Jurkat, Clone E6-1 (cell line): ENCODE measurements at places on chromosomes 13 and 19.

DNA sequence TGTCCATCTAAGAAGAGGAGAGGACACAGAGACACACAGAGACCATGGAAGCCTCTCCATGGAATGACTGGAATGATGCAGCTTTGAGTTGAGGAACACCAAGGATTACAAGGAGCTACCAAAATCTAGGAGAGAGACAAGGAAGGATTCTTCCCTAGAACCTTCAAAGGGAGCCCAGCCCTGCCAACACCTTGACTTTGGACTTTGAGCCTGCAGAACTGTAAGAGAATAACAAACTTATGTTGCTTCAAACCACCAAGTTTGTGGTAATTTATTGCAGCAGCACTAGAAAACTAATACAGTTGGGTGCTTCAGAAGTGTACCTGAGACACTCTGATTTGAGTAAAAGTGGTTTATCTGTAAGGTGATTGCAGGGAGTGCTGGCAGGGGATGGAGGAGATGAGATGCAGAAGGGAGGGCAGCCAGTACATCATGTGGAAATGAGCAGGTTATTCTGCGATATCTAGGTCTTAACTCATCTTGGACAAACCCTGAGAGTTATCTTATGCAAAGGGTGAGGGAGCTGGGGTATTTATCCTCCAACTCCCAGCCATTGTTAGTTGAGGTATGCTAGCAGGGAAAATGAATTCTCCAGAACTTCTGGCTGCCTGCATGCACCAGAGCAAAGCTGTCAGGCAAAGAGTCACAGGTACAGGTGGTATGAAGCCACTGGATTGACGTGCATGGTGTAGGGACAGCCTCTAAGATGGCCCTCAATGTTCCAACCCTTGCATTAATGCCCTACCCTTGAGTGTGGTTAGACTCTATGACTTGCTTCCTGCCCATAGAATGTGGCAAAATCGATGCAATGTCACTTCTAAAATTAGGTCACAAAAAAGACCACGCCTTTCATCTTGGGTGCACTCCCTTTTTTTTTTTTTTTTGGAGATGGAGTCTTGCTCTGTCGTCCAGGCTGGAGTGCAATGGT, 31.3 kb upstream of the ADGRL1 start:
- no peak for DNase-seq

DNA sequence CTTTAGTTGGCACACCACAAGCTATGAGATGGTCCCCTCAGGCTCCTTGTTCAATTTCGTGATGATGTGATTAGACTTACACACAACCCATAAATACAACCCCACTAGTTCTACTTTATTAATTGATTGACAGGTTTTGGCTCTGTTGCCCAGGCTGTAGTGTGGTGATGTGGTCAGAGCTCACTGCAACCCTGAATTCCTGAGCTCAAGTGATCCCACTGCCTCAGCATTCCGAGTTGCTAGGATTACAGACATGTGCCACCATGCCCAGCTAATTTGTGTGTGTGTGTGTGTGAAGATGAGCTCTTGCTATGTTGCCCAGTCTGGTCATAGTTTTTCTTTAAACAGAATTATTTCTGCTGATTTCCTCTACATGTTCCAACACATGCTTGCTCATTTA, 17.5 kb upstream of the HTR2A start:
- no peak for DNase-seq

GRCh38 chr19:16619457-16619856, 8.5 kb downstream of the MED26 start:
- no peak for DNase-seq

DNA sequence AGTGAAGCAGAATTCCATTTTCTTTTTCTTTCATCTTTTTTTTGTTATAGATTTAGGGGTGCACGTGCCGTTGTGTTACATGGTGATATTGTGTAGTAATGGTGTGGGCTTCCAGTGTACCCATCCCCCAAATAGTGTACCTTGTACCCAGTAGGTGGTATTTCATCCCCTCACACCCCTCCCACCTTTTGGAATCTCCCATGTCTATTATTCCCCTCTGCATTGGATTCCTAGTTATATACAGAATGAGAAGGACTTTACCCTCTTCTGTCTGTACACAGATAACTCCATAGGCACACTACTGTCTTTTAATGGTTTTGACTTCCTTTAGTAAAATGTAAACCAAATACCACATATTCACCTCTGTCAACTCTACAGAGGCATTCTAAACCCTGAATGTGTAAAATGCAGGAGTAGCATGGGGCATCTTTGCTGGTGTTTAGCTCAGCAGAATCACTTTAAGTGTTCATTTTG, 28.0 kb downstream of the FRY start:
- no peak for DNase-seq

GRCh38 chr13:48733739-48734335, 80.1 kb downstream of the CYSLTR2 start:
- no peak for DNase-seq

DNA sequence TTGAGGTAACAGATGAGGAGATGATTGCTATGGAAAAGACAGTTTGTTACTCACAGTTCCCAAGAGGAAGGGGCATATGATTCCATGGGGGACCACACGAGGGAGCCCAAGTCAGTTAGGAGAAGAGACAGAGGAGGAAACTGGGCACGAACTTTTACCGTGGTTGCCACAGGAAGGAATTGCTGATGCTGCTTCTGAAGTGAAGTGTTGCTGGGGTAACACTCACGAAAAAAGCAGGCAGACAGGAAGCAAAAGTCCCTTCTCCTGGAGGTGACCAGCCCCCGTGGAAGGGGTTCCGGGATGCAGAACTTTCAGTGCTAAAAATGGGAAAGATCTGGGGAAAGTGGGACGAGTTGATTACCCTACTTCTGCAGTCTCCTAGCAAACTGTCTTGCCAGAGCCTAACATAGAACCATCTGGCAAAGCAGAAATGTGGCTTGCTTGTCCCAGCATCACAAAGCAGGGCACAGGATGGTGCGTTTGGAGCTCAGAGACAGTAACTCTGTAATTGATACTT, 35.4 kb upstream of the MAP3K10 start:
- peak; percentile 55 for DNase-seq

- DNase-seq = no peak
Measured at GRCh38 chr19:43966079-43966694, 15.2 kb downstream of the ZNF221 start.

- DNase-seq = no peak
Measured at GRCh38 chr13:46552303-46552682, 677 bp upstream of the LRCH1 start.

- peak; percentile 88 for DNase-seq
Measured at GRCh38 chr13:79194272-79194671, 211.8 kb downstream of the RBM26 start.

DNA sequence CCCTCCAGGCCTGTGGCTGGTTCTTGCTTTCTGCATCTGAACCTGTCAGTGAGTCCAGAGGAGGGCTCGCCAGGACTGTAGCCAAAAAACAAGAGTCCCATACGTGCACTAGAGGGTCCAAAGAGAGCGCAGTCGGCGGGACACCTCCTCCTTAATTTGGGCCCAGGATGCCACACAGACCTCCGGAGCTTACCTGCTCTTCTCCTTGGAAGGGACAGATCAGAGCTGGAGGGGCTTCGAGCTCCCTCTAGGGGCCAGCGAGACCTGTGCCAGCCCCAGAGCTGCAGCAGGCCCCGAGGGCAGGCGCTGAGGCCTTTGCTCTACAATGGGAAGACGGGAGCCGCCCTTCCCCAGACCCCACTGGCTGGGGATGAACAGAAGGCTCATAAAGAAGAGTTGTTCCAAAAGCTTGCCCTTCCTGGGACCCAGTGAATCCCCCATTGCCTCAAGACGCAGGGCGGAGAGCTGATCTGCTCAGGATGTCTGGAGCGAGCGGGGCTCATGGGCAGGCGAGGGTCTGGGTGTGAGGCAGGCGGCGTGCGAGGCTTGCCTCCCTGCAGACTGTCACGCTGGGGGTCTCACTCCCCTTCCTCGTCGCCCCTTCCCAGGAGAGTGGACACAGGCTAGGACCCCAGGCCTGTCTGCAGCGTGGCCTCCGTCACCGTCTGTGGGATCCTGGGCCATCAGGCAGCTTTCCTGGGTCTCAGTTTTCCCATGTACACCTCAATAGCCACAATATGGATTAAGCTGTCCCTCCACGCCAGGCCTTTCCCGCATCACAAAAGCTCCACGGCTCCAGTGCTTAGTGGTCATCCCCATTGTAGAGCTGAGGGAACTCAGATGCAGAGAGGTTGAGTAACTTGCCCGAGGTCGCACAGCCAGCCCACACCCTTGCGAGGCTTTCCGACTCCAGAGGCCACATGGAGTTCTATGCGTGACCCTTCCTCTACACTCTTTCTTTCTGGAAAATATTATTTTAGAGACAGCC, 46.9 kb upstream of the VSTM2B start:
- DNase-seq = no peak

- DNase-seq = no peak
Measured at GRCh38 chr19:1474011-1474764, 4.8 kb downstream of the C19orf25 start.

GRCh38 chr19:55546822-55547614, 1.7 kb upstream of the SBK3 start:
- no peak for DNase-seq

GRCh38 chr19:23699521-23699860, 12.5 kb upstream of the ZNF675 start:
- DNase-seq = no peak

DNA sequence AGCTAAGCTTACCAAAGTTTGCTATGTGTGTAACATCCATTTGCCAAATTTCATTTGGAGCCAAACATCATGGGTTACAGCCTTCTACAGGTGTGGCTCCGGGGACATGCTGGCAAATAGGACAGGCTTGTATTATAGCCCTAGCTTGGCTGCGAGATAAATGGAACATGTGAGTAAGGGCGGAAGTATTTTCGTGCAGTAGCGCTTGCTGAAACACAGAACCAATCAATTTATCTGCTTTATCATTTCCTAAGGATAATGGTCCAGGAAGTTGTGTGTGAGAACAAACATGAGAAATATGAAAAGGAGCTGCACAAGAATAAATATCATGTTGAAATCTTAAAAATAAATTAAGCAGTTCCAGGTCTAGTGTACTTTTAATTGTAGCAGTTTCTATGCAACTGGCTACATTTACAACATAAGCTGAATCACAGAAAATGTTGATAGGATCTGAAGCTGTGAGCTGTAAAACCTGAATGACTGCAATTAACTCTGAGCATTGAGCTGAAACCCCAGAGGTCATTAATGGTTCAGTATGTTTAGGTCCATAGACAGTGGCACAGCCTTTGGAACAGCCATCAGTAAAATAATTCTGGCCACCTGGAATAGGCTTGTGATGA, 22.2 kb upstream of the ZNF100 start:
- DNase-seq = no peak

- DNase-seq = no peak
Measured at GRCh38 chr13:93726173-93726957, 499.8 kb downstream of the GPC6 start.

DNA sequence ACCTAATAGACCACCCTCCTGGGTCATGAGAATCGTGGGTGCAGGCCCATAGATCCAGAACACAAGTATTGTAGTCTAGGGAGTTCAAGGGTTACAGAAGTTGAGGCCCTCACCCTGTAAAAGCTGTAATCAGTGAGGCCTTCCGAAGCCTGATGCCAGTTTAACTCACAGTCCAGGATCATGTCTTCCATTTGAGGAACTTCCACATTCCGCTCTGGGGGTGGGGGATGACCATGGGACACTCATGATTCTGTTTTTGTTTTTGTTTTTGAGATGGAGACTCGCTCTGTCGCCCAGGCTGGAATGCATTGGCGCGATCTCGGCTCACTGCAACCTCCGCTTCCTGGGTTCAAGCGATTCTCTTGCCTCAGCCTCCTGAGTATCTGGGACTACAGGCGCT, 1.7 kb upstream of the RASIP1 start:
- DNase-seq = no peak

- DNase-seq = no peak
Measured at GRCh38 chr13:44402899-44403445, 29.3 kb downstream of the SERP2 start.

GRCh38 chr19:54435551-54436016, 13.4 kb upstream of the LENG8 start:
- DNase-seq = no peak

DNA sequence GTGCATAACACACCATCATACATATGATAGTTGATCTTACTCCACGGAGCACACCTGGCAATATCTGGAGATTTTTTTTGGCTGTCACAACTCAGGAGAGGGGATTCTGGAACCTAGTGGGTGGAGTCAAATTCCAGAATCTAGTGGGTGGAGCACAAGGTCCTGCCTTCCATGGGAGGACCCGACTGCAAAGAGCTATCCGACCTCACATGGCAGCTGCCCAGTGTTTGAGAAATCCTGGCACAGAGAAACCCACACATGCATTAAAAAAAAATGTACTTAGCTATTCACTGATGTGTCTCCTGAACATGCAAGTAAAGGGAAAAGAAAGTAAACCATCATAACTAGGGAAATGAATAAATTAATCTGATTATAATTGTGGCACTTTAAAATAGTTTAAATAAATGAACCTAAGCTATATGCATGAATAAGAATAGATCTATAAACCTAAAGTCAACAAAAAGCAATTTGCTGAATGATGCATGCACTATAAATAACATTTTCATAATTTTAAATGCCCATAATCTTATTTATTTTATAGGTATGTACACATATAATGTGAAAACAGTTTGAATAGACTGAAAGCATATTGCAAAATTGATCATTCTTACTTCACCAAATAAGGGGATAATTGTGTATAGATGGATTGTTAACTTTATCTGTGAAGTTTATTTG, 300.3 kb downstream of the MYO16 start:
- no peak for DNase-seq

- DNase-seq = no peak
Measured at GRCh38 chr19:17831419-17831888, 10.1 kb upstream of the INSL3 start.

DNA sequence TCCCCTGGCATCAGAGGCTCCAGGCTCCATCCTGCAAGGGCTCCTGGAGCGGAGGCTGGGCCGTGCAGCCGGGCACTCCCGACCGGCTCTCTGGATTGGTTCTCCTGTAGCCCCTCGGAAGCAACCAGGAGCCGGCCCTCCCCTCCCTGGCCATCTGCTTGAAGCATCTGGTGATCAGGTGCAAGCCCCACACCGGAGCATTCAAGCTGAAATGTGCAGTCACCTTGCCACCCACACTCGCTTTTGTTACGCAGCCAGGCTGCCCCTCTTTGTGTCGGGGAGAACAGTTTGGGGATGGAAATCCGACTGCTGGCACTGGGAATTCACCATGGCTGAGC, 258.8 kb downstream of the ZNF536 start:
- no peak for DNase-seq

GRCh38 chr13:42696191-42696590, 85.2 kb upstream of the FAM216B start:
- no peak for DNase-seq

DNA sequence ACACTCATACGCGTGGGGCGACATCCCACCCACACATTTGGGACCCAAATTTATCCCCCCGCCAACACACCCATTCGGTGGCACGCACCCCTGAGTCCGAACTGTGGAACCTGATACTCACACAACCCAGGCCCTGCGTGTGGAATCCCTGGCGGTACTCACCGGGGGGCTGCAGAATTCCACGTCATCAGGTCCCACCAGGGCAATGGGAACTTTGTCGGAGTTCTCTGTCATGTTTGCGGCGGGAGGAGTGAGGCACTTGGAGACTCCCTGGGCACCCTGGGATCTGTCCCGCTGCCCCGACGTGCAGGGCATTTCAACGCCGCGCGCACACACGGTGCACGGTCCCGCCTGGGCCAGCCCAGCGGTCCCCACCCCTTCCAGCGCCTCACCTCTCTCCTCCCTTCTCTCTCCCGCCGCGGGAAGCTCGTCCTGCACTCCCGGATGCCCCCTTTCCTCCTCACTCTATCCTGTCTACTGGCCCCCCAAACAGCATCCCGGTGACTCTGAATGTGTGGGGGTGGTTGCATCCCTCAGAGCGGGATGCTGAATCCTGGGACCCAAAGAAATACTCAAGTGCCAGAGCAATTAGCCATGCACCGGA, at the start of gene CNMD:
Gene CNMD, minus strand, starts transcription at position 353 of the 604 bp plus-strand sequence. Its CDS starts 119 bp downstream, at position 234.
- no peak for DNase-seq

GRCh38 chr13:113113846-113114271, 8.3 kb downstream of the F7 start:
- DNase-seq = no peak
